ENCODE measurements at places on chromosomes 6 and 20.

DNA sequence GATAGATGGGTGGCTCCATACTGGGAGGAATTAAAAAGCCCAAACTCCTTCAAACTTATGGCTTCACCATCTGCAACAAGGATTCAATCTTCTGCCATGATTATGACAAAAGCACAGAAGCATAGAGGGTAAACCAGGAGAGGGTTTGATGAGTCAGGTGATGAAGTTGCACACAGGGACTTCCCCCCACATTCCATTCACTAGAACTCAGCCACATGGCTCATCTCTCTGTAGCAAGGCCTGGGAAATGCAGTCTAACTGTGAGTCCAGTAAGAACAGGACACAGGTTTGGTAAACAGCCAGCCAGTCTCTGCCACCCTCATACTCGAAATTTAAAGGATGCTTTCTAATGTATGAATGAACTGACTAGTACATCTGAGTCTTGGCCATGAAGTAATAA is 142.9 kb downstream of the HIVEP2 start:
- no peaks in the 10 kb centered on the region for H3K36me3 ChIP-seq
- H3K27ac ChIP-seq = no peak overlapping the region
- no peaks in the 10 kb centered on the region for H3K27me3 ChIP-seq
- H3K4me1 ChIP-seq = no peaks in the 10 kb centered on the region
- H3K4me3 ChIP-seq = no peak overlapping the region
- no peak for DNase-seq

DNA sequence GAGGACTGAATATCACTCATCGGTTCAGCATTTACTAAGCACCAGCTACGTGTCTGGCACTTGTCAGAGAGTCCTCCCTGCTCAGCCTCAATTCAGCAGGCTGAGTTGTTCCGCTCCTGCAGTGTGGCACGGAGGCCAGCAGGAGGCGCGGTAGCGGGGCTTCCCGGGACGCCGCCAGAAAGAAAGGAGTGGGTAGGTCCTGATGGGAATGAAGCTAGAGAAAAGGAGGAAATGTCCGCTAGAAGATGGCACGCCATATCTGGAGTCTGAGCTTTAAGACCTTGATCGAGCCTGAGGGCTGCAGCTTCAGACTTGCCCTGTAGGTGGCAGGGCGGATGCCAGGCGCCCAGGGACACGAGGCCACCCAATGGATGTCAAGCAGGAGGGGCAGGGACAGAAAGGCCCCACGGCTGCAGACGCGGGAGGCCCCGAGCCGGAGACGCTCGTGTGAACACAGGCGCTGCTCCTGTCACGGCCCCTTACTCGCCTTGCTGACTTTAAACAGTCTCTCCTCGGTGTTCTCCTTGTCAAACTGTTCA is 18.7 kb downstream of the SERPINB6 start:
- peak; percentile 86 for DNase-seq
- peaks cover 81% of the 10 kb centered on the region for H3K36me3 ChIP-seq
- peak overlapping the region; percentile 62 for H3K27ac ChIP-seq
- peaks cover 31% of the 10 kb centered on the region for H3K4me1 ChIP-seq

GRCh38 chr6:111662794-111663593 is 57.3 kb upstream of the TRAF3IP2 start:
- H3K27me3 ChIP-seq = no peaks in the 10 kb centered on the region
- no peak overlapping the region for H3K4me3 ChIP-seq
- peaks cover 10% of the 10 kb centered on the region for H3K36me3 ChIP-seq
- peak overlapping the region; percentile 65 for H3K27ac ChIP-seq
- peaks cover 50% of the 10 kb centered on the region for H3K4me1 ChIP-seq

DNA sequence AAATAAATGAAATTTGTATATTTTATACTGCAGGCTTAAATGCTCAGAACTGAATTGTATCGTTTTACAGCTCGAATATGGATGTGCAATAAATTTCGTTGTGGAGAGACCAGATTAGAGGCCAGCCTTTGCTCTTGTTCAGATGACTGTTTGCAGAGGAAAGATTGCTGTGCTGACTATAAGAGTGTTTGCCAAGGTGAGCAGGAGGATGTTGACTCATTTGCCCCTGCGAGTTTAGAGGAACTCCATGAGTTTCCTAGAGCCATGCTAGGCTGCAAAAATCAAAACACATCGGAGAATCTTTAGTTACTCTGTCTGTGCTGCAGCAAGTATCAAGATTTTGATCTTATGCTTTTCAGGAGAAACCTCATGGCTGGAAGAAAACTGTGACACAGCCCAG is 15.4 kb downstream of the ENPP3 start:
- H3K27ac ChIP-seq = no peak overlapping the region
- no peak overlapping the region for H3K4me3 ChIP-seq
- no peaks in the 10 kb centered on the region for H3K4me1 ChIP-seq
- no peaks in the 10 kb centered on the region for H3K36me3 ChIP-seq
- no peaks in the 10 kb centered on the region for H3K27me3 ChIP-seq

DNA sequence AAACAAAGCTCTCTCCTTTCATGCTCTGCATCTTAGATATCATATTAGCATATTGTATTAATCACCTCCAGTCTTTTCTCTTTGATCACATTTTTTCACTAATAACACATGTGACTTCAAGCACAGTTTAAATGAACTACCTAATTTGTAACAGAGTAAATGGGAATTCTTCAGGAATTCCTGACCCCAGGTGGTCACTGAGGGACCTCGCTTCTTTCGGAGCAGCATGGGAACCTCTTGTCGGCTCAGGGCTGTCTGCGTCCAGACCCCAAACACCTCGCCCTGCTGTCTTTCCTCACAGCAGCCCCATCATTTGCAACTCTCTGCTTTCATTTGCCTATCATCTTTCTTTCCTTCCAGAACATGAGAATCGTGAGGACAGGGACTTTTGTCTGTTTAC is 103.5 kb downstream of the DACT2 start:
- no peak overlapping the region for H3K27ac ChIP-seq
- H3K27me3 ChIP-seq = no peaks in the 10 kb centered on the region
- no peak for DNase-seq
- H3K4me3 ChIP-seq = no peak overlapping the region
- no peaks in the 10 kb centered on the region for H3K36me3 ChIP-seq

DNA sequence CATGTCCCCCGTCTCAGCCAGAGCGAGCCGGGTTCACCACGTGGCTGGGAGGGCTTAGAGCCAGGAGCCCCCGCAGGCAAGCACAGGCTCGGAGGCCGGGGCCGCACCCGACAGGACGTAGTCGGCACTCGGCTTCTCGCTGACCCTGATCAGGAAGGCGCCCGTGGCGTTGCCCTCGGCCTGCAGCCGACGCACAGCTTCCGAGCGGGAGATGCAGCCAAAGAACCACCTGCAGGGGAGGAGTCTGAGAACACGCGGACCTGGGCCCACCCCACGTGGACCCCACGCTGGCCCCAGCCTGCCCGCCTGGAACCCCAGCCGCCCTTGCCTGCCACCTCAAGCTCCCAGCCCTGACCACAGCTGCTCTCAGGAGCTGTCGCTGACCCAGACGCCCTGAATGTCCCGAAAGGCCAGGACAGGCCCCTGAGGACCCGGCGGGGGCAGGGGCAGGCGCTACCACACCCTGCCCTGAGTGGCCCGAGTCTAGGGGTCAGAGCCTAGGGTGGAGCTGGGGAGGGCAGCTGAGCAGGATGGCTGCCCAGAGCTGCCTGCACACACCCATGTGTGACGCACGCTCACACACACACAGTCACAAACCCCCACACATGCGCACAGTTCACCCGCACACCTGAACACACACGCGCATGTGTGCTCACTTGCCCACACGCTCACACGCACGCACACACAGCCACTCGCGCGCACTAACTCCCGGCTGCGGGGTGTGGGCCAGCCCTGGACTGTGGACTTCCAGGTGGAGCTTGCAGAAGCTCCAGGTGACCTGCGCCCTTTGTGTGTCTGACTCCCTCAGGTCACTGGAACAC is 2.1 kb downstream of the PTK6 start:
- H3K4me1 ChIP-seq = peaks cover 45% of the 10 kb centered on the region
- no peaks in the 10 kb centered on the region for H3K36me3 ChIP-seq
- peak overlapping the region; percentile 6 for H3K27ac ChIP-seq
- peaks cover 6% of the 10 kb centered on the region for H3K27me3 ChIP-seq
- no peak overlapping the region for H3K4me3 ChIP-seq
- peak; percentile 54 for DNase-seq

DNA sequence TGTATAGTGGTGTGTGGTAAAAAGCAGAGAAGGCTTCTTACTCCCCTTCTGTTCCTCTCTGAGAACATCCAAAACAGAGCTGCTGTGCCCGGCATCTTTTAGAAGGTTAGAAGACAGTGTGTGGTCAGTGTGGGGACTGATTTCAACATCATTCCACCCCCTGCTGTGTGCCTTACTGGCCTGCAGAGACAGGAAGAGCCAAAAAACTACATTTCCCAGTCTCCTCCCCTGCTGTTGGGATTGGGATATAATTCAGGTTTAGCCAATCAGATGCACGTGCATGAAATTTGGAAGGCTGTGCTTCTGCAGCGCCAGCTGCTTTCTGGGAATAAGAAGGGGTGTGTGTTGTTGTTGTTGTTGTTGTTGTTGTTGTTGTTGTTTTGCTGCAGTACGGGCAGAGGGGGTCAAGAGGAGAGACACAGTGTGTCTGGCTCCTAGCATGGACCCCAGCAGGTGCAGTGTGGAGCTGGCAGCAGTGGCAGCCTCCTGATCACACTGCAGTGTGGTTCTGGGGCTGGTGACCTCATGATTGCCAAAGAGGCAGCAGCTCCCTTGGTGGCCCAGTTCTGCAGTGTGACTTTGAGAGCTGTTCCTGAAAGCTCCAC is 74.7 kb downstream of the MRPL14 start:
- H3K27ac ChIP-seq = no peak overlapping the region
- H3K36me3 ChIP-seq = no peaks in the 10 kb centered on the region
- no peak overlapping the region for H3K4me3 ChIP-seq
- peaks cover 27% of the 10 kb centered on the region for H3K4me1 ChIP-seq

GRCh38 chr20:3082306-3082951 is 2.1 kb downstream of the AVP start:
- peaks cover 52% of the 10 kb centered on the region for H3K27me3 ChIP-seq
- H3K4me1 ChIP-seq = peaks cover 16% of the 10 kb centered on the region
- H3K4me3 ChIP-seq = peak overlapping the region; percentile 35
- no peaks in the 10 kb centered on the region for H3K36me3 ChIP-seq
- H3K27ac ChIP-seq = no peak overlapping the region
- DNase-seq = no peak

DNA sequence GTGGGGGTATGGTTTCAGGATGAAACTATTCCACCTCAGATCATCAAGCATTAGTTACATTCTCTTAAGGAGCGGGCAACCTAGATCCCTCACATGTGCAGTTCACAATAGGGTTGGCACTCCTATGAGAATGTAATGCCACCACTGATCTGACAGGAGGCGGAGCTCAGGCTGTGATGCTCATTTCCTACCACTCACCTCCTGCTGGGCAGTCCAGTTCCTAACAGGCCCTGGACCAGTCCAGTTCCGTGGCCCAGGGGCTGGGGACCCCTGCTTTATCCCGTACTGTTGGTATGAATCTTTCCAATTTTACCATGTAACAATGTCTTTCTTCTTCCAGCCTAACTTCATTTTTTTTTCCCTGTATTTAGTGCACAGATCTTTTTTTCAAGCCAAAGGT is 94.9 kb downstream of the OGFRL1 start:
- H3K27me3 ChIP-seq = no peaks in the 10 kb centered on the region
- no peak for DNase-seq
- peaks cover 47% of the 10 kb centered on the region for H3K4me1 ChIP-seq
- H3K4me3 ChIP-seq = no peak overlapping the region
- no peak overlapping the region for H3K27ac ChIP-seq

All from lower lobe of right lung (tissue), 2 donors.